Thoracic aorta (tissue), 2 donors: ENCODE measurements at places on chromosomes 1 and 21. TPM values are rescaled to one million over a fixed set of nuclear protein-coding genes. Genes with fewer than 3 reads are reported as not detected.

The CRP gene
- total RNA-seq: not detected

DNA sequence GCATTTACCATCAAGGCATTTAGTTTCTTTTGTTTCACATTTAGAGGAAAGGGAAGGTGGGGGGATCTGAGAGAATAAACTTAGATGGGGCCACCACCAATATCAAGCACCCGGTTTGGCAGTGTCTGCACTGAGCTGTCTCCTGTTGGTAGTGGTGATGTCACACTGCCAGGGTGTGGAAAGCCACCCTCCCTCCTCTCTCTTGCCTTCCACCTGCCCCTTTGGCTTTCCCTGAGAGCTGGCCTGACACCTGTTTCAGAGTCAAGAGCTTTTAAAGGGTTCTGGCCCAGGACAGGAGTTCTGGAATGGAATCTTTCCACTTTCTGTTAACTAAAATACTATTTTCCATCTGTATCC lies 13.4 kb downstream of the ATF3 start:
- no peak for DNase-seq

DNA sequence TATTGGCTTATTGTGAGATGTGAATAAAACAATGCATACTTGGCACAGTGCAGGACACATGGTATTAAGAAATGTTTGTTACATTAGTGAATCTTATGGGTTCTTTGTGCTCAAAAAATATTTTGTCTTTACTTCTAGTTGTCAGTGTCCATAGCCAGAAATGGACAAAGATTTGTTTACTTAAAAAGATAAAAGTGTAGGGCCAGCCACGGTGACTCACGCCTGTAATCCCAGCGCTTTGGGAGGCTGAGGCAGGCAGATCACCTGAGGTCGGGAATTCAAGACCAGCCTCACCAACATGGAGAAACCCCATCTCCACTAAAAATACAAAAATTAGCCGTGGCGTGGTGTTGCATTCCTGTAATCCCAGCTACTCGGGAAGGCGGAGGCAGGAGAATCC lies 654.6 kb upstream of the NEGR1 start:
- DNase-seq: no peak

DNA sequence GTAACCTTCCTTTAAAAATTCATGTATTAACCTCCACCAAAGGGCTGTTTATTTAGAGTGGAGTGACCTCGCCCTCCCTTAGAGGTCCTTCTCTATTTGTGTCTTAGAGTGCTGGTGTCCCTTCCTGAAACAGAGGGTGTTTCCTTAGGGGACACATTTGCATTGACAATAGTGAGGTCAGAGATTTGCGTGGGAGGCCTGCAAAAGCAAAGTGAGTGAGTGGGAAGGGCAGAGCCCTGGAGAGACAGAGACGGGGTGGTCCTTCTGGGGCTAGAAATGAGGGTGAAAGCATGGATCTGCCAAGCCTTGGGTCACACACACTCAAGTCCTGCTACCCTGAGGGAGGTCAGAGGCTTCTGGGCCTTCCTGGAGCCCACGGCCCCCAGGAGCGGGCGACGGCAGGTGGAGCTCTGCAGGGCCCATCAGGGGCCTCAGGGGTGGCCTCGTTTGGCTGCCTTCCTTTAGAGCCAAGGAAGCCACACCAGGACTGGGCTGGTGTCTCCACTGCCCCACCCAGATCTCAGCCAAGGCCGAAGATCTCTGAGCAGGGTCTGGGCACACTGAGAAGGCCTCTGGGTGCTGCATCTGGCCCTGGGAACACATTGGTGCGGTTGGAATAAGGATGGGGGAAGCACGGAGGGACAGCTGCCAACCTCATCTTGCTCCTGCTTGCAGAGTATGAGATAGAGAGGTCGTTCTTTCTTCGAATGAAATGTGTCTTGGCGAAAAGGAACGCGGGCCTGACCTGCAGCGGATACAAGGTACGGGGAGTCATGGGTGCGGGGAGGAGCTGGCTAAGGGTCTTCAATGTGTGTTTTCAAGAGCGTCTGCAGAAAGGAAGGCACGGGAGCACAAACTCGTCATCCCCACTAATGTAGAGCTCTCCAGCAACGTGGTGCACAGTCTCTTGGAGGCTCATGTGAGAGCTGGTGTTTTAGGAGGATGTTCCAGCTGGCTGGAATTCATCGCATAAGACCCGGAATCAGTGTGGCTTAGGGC lies 23.8 kb downstream of the SIM2 start:
- DNase-seq: no peak

- DNase-seq: no peak
These were observed 71.2 kb downstream of the VWA5B1 start for GRCh38 chr1:20361805-20362381.

DNA sequence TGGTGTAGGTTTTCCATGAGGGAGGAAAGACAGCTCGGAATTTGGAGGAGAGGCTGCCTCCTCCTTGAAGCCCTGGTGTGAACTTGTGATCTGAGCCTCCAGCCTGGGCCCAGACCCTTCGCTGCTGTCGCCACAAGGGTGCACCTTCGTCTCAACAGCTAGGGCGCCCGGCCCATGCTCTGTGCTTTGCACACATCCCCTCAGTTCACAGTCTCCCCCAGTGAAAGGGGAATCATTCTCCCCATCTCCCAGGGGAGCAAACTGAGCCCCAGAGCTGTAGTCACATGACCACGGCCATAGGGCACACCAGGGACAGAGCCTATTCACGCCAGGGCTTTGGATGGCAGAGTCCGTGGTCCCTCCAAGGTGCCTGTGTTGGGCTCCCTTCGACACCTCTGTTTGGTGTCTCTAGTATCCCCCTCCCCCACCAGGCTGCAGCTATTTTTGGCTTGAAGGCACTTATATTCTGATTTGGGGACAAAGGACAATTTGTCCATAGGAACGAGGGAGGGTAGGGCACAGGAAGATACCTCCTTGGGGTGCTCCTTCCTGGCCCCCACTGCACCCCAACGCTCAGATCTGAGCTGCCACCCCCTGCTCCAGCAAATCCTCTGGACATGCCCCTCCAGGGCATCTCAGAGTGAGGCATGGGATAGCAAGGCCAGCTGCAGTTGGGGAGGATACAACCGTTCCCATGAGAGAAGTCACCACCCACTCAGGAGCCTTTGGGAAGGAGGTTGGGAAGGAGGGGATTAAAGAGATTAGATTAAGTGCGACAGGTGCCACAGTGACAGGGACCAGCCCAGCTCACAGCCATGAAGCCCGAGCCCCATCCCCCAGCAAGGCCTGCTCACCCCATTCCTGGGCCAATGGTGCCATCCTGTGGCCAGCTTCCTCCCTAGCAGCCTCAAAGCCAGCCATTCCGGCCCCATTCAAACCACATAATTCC lies 15.7 kb downstream of the MATN1 start:
- no peak for DNase-seq

DNA sequence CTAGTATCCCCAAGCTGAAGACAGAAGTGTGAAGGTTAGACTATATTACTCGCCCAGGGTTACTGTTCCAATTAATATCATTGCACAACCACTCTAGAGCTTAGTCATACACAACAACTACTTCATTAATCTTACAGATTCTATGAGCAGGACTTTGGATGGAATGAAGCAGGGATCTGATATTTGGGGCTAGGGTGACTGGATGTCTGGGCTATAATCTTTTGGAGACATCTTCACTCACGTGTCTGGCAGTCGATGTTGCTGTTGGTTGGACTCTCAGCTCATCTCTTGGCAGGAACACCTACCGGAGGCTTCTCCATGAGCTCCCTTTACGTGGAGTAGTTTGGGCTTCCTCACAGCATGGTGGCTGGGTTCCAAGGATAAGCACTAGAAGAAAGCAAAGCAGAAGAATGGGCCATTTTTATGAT lies 519.2 kb upstream of the B3GALT2 start:
- no peak for DNase-seq
